HuH-7 (cell line): ENCODE measurements at places on chromosomes 6 and 20.

GRCh38 chr20:45822857-45823256, 4.3 kb downstream of the TNNC2 start:
- DNase-seq = no peak

- DNase-seq = peak; percentile 69
Observed at GRCh38 chr6:134707342-134708031, 242.4 kb downstream of the ALDH8A1 start.

DNA sequence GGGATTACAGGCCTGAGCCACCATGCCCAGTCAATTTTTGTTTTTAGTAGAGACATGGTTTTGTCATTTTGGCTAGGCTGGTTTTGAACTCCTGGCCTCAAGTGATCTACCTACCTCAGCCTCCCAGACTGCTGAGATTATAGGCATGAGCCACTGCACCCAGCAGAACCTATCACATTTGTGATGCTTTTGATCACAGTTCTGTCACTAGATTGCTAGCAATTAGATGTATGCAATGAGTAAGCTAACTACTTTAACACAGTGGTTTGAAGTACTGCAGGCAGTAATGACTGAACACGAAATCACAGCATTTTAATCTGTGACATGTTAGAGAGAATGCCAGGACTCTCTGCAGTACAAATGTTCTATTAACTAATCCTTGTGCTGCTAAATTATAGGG, 19.6 kb upstream of the SAMHD1 start:
- no peak for DNase-seq

DNA sequence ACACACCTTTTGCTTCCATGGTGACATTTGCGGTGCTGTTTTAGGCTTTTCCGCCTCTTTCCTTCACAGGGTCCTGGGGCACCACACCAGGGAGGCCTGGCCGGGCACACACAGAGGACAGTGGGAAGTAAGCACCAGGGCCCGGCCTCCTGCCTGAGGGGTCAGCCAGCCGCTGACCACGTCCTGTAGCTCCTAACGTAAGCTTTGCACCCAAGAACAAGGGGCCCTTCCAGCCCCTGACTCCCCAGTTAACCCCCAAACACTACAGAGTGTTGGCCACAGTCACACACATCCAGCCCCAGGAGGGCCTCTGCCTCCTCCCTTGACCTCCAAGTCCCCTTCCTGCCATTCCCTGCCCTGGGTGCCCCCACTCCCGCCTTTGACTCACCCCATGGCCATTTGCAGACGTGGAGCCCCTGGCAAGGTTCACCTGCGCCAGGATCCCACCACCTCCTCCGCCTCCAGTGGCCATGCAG, 54.7 kb downstream of the YTHDF1 start:
- no peak for DNase-seq

DNA sequence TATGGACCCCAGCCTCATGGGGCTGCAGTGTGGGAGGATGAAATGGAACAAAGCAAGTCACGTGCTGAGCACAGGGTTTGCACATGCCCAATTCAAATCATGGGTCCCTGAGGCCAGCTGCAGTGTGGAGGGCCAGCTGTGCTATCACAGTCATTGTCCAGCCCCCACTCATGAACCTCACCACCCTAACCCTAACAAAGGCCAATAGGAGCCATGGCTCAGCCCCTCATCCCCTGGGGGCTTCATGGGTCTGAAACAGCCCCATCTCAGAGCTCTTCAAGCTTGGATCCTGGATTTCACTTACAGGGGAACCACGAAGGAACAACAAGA, 125.6 kb upstream of the MAFB start:
- no peak for DNase-seq

DNA sequence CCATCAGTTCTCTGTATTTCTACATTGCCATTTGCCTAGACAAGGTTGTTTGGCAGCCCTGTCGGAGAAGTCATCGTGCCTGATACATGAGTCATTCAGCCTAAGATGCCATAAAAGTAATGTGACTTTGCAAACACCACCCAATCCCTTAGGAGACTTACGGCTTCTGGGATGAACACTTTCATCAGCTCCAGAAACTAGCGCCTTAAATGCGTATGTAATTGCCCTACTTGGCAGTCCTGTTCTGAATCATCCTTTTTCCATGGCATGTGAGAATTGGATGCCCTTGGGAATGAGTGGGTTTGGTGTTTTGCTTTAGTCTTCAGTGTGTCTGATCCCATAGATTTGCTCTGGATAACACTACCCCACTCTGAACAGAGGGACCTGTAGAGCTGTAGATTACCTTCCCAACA, 158.5 kb downstream of the SASH1 start:
- no peak for DNase-seq

DNA sequence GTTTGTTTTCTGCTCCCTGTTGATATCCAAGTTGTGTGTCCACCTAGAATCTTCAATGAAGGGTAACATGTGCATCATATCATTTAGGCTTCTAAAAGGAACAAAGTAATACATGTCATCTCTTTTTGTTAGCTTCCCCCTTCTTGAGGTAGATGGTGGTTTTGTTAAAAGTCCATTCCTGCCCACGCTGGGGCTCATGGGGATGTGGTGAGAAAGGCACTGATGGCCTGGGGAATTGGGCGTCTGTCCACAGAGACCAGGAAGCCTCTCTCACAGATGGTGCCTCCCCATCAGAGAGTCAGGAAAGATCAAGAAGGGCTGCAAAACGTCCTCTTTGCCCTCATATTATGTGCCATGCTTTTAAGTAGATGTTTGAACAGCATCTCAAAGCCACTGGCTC, 32.5 kb downstream of the GNAS start:
- DNase-seq = no peak

DNA sequence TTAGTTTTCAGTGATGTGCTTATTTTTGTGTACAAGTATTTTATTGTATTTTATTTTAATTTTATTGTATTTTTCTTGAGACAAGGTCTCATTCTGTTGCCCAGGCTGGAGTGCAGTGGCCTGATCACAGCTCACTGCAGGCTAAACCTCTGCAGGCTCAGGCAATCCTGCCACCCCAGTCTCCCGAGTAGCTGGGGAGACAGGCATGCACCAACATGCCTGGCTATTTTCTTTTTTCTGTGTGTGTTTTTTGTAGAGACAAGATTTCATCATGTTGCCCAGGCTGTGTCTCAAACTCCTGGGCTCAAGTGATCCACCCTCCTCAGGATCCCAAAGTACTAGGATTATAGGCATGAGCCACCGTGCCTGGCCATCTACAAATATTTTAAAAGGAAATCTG, 146.3 kb downstream of the MANEA start:
- DNase-seq = no peak

DNA sequence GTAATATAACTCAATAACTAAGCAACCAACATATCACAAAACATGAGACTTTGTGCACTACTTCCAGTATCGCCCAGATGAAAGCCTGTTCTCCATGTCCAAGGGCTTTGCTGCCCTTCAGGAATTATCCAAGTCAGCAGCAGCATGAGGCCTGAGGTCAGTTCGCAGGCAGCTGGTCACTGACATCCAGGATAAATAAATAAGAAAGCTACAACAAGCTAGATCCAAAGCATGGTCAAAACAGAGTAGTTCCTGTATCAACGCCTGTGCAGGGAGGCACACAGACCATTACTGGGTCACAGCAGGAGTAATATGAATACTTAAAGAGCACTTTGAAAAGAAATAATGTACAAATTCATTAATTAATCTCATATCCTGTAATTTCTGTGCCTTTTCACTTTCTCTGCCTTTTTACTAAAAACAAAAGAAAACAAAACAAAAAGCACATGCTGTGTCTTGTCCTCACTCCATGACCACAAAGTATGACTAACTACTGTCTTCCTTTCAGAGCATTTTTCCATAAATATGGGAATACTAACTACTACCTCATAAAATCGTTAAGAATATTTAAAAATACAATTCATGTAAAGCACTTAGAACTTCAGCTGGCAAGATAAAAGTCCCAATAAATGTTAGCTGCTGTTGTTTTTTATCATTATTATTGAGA, 374.9 kb upstream of the IRAK1BP1 start:
- no peak for DNase-seq

GRCh38 chr20:36449663-36450062, 91.7 kb upstream of the MYL9 start:
- no peak for DNase-seq

GRCh38 chr6:62367601-62368000, 81.6 kb upstream of the KHDRBS2 start:
- DNase-seq = no peak

DNA sequence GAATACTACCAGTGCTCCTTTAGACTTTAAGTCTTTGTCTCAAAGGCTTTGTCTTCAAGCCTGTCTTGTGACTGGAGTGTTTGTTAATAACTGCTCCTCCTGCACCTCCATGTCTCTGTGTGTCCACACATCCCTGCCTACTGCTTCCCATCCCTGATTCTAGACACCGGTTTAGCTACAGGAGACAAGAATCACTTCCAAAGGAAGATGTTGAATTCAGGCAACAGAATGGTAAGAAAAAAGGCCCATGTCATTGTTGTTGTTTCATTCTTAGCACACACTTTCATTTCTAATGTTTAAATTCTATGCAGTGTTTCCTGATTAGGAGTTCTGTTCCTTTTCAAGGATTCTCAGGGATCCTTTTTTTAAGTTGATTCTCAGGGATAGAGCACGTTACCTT, 293.6 kb upstream of the STXBP5 start:
- DNase-seq = no peak

GRCh38 chr6:11484441-11484840, 53.1 kb upstream of the TMEM170B start:
- DNase-seq = no peak

- DNase-seq = no peak
Observed at GRCh38 chr20:60553095-60553494, 594.9 kb downstream of the CDH26 start.

DNA sequence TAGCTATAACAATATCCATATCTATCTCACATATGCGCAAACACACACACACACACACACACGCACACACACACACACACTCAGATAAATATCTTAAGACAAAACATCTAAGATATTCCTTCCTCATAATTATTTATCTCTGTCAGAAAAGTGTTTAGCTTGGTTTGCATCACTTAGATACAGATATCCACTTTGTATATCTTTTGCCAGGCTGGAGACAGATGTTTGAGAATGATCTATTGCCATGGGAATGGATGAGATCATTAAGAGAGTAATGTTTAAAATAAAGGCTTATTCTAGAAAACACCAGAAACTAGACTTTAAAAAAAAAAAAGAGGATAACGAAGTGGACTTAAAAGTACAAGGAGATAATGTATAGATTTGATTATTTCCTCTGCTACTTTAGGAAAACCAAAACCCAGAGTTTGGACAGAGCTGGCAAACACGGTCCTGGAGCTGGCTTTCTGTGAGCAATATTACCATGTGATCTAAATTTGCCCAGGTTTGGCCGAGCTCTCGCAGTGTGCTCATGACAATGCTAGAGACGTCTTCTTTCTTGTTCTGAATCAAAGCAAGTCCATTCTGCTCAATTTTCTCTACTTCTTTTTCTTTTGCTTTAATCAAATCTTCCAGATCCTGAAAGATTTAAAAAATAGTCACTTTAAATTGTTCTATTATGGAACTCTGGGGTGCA, 411.8 kb downstream of the SYNE1 start:
- DNase-seq = no peak

- no peak for DNase-seq
Observed at GRCh38 chr20:51327251-51327841, 215.2 kb downstream of the NFATC2 start.

DNA sequence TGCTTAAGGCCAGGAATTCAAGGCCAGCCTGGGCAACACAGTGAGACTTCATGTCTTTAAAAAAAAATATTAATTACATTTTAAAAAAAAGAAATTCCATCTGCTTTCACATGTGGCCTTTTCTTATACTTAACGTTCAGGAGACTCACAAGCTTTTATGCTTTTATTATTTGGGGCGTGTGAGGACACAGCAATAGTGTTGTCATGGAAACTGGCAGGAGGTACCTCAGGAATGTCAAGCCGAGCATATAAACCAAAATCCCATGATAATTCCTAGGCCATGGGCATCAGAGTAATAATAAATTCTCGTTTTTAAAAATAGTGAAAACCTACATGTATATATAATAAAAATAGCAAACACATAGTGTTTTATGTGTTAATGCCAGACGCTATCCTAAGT, 89.8 kb downstream of the IYD start:
- no peak for DNase-seq

DNA sequence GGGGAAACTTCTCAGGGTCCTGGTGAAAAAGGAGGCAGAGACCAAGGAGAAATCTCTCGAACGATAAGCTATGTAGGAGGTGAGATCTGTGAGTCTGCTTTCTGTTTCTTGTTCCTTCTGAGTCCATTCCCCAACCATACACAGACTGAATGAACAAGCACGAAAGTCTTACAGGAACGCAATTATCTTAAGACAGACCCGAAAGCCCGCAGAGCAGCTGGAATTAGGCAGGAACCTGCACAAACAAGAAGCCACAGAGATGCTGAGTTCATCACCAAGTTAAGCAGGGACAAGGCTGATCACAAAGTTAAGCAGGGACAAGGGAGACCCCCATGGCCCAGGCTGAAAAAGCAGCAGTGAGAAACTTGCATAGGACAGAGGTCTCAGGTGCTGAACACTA, 21.4 kb upstream of the NELFCD start:
- no peak for DNase-seq

DNA sequence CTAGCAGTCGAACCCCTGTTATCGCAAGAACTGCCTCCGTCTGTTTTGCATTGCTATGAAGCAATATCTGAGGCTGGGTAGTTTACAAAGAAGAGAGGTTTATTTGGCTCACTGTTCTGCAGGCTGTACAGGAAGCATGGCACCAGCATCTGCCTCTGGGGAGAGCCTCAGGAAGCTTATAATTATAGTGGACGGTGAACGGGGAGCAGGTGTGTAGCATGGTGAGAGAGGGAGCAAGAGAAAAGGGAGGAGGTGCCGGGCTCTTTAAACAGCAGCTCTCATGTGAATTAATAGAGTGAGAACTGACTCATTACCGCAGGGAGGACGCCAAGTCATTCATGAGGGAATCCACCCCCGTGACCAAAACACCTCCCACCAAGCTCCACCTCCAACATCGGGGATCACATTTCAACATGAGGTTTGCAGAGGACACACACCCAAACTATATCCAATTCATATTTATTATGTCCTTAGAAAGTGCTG, 172.6 kb upstream of the KCNG1 start:
- no peak for DNase-seq

- DNase-seq = no peak
Observed at GRCh38 chr6:31129130-31129529, 8.9 kb upstream of the CDSN start.

- DNase-seq = no peak
Observed at GRCh38 chr20:63693083-63693732, 3.2 kb upstream of the TNFRSF6B start.

DNA sequence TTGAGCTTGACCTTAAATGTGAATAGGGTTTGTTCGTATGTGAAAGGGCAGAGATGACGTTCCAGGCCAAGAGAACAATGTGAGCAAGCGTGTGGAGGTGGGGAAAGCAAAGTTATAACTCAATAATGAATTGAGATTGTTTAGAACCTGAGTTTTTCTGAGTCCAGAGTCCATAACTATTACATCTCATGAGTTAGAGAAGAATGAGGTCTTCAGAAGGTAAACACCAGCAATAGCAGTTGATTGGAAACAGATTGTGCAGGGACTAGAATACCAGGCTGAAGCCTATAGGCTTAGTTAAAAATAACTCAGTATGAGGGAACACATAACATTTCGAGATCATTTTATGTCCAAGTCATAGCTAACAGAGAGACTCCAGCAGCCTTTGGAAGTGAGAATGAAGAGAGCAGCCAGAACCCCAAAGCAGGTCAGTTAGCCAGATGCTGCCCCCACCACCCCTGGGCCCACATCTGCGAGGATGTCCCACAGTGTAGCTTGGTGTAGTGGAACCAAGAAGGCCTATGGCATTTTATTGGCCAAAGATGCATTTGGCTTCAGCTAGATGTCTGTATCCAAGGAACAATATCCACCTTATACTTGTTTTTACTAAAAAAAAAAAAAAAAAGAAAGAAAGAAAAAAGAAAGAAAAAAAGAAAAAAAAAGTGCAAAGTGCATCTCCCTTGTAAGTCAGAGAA, 121.7 kb downstream of the TNFRSF21 start:
- DNase-seq = no peak
